T-cell (primary cell): ENCODE measurements at places on chromosomes 7 and 10. TPM values are rescaled to one million over a fixed set of nuclear protein-coding genes. Genes with fewer than 3 reads are reported as not detected.

The DEPP1 gene
- total RNA-seq = 0.66 TPM

The COL17A1 gene
- not detected for total RNA-seq

DNA sequence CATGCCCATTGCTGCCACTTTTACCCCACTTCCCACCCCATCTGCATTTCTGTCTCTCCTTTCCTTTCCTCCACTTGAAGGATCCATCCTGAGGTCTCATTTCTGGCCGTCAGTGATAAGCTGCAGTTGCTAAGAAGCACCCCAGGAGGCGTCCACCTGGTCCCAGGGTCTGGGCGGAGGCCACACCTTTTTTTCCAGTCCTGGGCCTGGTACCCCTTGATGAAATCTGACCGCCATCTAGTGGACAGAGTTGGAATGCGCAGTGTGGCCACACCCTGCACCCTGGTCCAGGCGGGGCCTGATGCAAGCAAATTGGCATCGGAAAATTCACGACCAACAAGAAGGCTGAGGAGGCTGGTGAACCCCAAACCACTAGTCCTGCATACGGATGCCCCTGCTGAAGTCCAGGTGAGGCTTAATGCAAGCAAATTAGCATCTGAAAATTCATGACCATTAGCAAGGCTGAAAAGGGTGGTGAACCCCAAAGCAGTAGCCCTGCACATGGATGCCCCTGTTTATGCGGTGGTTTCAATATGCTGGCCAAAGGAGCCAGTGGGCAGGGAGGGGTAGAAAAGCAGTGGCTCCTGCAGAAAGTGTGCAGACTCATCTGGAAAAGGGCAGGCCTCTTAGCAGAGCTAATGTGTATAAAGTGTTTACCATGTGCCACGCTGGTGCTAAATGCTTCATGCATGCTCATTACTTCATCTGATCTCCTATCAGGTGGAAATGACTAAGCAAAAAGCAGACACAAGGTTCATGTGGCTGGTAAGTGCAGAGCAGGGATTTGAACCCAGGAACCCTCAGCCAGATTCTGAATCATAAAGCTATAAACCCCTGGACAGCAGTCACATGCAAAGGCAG is 43.2 kb downstream of the GPAM start:
- DNase-seq = peak; percentile 30

DNA sequence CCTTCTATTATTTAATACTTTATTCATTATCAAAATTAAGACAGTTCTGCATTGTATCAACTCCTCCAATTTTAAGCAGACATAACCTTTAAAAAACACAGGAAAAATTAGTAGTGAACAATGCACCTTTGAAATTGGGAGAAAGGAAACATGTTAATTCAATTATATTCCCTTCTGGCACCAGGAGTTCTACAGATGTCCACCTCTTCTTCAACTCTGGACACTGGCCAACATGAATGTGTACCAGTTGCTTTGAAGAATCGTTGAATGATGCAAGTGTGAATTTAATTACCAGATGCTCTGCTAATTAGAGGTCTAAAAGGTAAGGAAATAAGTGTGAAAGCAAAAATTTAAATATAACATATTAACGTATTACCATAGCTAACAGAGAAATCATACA is 206.7 kb upstream of the IGFBP3 start:
- no peak for DNase-seq

- no peak for DNase-seq
Measured at GRCh38 chr7:77808517-77808916, 9.9 kb downstream of the PHTF2 start.

DNA sequence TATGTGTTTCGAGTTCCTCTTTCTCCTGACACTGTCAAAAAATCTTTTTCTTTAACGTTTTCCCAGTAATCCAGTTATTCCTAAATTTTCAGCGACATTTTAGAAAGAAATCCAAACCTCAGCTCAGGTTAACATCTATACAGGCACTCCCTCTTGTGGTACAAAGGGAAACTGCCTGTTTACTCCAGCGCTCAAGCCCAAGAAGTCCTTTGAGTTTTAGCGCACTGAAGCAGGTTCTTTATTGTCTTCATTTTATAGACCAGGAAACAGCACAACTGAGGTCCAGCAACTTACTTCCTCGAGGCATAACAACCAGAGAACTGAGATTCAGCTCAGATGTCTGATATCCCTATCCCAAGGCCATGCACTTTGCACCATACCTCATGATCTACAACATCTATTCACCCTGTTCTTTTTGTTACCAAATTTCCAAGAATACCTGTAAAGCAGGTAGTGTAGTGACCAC is 287.2 kb upstream of the MKLN1 start:
- DNase-seq = peak; percentile 59

DNA sequence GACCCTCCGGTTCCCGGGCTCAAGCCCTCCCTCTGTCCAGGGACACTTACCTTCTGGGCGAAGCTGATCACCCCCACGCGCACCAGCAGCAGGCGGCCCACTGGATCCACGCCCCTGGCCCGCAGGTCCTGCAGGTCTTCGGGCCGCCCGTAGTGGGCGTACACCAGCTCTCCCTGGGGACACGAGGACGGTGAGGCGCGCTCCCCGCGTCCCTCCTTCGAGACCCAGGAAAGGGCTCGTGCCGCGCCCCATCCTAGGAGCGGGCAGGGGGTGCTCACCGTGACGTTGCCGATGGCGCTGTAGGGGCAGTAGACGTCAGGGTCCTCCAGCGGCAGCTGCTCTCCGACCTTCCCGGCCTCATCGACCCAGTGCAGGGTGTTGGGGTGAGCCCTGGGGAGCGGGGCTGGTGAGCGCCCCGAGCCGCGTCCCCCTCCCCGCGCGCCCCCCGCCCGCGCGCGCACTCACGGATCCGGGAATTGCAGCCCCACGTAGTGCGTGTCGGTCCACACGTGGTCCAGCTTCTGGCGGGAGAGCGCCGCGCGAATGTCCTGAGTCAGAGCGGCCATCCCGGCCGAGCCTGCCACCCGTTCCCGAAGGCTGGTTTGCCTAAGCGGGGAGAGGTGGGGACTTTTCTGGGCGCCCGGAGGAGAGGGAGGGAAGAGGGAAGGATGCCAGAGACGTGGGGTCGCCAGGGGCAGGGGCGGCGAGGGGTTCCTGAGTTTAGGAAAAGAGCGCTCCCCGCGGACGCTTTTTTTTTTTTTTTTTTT is 8.2 kb downstream of the TFR2 start:
- peak; percentile 44 for DNase-seq

GRCh38 chr7:74018246-74018895 is 9.6 kb upstream of the ELN start:
- no peak for DNase-seq

DNA sequence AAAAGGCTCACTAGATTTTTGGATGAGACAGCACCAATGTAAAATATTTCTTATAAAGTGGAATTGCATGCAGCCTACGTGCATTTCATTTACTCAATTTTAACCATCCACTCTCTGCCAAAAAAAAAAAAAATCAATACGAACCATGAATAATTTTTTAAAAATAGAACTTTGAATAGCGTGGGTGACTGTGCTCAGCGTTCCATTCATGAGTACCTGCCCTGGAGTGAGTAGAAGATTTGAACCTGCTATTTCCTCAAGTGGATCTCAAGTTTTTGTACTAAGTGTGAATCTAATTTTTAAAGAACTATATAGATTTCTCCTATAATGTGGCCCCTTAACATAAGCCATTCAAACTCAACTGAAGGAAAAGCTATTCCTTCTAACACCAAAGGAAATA is 105.3 kb downstream of the ARHGAP12 start:
- no peak for DNase-seq

DNA sequence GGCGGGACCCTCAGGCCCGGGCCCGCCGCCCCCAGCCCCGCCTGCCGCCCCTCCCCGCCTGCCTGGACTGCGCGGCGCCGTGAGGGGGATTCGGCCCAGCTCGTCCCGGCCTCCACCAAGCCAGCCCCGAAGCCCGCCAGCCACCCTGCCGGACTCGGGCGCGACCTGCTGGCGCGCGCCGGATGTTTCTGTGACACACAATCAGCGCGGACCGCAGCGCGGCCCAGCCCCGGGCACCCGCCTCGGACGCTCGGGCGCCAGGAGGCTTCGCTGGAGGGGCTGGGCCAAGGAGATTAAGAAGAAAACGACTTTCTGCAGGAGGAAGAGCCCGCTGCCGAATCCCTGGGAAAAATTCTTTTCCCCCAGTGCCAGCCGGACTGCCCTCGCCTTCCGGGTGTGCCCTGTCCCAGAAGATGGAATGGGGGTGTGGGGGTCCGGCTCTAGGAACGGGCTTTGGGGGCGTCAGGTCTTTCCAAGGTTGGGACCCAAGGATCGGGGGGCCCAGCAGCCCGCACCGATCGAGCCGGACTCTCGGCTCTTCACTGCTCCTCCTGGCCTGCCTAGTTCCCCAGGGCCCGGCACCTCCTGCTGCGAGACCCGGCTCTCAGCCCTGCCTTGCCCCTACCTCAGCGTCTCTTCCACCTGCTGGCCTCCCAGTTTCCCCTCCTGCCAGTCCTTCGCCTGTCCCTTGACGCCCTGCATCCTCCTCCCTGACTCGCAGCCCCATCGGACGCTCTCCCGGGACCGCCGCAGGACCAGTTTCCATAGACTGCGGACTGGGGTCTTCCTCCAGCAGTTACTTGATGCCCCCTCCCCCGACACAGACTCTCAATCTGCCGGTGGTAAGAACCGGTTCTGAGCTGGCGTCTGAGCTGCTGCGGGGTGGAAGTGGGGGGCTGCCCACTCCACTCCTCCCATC is 82.7 kb downstream of the PAX2 start:
- DNase-seq = peak; percentile 28

- no peak for DNase-seq
Measured at GRCh38 chr7:156096771-156097538, 284.7 kb upstream of the SHH start.

- DNase-seq = no peak
Measured at GRCh38 chr7:134197345-134197744, 70.2 kb downstream of the LRGUK start.

DNA sequence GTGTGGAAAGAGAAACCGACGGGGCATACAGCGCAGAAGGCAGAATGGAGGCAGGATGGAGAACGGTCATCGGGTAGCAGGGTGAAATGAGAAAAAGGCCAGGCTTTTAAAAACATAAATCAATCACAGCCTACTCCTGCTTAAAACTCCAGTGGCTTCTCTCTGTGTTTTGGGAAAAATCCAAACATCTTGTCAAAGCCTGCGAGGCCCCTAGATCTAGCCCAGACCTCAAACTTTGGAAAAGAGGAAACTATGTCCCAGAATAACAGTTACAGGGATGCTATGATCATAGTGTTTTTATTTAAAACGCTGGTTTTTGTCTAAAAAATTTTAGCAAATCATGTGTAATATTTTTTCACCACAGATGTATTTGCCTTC is 41.1 kb downstream of the PPP1R3C start:
- no peak for DNase-seq

DNA sequence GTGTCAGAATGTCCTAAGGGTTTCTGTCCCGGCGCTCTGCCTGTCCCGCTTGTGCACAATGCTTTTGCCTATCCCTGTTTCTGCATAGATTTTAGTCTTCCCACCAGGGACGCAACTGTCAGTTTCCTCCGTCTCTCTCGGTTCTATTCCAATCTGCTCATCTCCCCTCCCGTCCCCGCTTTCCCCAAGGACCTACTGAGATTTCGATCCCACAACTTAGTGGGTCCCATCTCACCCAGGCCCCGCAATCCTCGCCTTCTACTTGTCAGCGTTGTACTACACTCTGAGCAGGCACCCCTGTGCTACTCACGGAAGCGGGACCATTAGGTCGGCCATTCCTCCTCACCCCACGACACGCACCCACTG is 519 bp upstream of the ZNF655 start:
- no peak for DNase-seq

- no peak for DNase-seq
Measured at GRCh38 chr7:13551503-13551902, 438.0 kb downstream of the ETV1 start.

DNA sequence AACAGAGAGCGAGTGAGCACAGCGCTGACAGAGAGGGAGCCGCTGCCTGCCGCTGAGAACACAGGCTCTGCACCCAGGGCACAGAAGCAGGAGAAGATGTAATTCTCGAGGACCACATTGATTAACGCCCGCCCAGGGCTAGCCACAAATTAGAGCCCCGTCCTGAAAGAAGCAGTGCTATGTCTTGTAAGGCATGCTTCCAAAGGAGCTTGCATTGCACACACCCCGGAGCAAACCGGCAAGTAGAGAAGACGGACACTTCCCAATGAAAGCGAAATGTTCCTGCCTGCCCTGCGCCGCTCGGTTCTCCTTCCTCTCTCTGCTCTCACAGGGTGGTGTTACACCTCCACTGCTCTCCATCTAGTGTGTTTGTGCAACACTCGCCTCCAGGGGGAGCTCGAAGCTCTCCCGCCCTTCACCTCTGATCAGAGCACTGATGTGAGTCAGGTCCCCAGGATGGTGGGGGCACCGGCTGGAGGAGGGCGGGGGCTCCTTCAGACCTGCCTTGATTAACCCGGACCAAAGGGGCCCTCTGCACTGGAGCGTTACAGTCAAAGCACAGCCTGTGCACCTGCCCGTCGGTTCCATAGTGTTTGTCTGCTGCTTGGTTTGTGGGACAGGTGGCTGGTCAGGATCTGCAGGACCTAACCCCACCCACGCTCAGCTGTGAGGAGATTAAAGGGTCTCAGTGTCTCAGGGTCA is 316.5 kb downstream of the ADARB2 start:
- DNase-seq = peak; percentile 37

- DNase-seq = no peak
Measured at GRCh38 chr7:74010407-74010806, 17.6 kb upstream of the ELN start.

DNA sequence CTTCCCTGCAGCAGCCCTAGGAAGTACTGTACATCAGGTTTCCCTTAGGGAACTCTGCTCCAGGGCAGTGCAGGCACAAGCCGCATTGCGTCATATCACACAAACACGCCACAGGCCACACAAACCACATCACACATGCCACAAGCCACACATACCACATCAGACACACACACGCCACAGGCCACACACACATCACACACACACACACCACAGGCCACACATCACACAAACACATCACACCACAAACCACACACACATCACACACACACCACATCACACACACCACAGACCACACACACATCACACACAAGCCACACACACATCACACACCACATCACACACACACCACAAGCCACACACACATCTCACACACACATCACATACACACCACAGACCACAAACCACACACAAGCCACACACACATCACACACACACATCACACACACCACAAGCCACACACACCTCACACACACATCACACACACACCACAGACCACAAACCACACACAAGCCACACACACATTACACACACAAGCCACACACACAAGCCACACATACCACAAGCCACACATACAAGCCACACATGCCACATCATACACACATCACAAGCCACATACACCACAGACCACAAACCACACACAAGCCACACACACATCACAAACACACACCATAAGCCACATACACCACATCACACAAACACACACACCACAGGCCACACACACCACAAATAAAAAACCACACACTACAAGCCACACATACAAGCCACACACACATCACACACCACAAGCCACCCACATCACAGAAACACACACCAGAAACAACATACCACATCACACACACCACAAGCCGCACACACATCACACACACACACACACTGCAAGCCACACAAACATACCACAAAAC is 53.4 kb downstream of the TMEM209 start:
- DNase-seq = peak; percentile 30

DNA sequence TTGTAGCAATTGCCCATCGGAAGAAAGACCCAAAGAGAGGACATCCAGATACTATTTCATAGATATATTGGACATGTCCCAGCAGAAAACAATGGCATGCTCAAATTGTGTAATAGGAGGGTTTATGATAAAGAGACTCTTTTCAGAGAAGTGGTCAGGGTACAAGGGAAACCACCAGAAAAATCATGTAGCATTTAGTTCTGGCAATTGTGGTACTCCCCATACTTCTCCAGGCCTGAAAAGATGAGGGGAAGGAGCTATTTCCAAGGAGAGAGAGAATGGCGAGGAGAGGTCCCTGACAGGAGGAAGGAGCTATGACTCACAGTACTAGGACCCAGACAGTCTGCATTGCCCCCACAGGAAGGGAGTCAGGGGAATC is 68.4 kb upstream of the ADO start:
- no peak for DNase-seq
